ENCODE measurements at places on chromosomes 12 and 14.

DNA sequence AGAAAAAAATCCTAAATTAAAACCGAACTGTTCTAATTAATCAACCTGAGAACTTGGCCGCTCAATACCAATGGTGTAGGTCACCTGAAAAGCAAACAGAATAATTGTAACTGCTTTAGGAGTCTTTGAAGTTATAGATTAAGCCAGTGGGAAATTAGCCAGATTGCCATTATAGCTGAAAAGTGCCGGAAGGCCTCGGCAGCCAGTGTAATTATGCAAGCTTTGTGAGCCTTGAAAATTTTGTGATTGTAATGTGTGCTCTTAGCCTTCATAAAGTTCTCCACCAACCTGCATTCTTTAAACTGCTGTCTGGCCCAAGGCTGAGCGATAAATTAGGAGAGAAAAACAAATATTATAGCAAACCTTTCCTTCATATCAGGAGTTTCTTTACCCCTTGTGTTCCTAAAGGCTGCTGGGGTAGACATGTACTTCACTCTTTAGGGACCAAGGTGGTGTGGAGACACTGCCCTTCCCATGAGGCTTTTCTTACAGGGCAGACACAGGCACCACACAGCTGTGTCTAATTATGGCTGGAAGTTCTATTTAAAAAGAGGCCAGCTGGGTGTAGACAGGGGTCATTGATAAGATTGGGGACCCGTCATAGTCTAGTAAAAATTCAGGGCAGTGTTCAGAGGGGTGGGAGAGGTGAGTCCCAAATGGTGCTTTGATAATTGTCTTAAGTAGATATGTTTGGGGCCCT is 991.2 kb downstream of the FLRT2 start:
- DNase-seq, result no peak

DNA sequence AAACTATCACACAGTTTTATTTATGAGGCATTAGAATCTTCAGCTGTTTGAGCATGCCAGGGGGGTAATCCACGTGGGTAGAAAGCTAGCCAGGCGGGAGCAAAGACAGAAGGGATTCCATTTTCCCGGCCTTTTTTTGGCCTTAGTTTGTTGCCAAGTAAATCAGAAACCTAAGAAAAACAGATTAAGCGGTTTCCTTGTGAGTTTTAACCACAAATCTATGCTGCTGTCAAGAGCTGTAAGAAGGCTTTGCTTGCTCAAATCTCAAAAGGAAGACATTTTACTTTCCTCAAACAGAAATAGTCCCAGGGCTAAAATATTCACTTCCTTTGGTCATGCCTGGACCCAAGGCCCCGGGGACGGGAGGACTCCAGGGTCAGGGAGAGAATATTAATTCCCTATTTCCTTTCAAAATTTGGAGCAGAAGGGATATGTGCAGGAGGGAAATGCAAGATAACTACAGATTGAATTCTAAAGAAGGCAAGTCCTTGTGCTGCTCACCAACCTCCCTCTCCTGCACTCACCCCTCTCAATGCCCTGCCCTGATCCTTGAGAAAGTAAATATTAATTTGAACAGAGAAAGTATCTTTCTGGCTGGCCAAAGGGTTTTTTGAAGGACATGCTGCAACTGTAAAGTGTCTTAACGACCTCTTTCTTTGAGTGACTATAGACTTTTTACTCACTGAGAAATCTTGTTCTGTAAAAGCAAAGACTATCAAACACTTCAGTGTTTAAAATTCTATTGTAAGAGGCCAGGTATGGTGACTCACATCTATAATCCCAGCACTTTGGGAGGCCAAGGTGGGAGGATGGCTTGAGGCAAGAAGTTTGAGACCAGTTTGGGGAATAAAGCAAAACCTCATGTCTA is 75.7 kb downstream of the HSD17B6 start:
- DNase-seq, result no peak

DNA sequence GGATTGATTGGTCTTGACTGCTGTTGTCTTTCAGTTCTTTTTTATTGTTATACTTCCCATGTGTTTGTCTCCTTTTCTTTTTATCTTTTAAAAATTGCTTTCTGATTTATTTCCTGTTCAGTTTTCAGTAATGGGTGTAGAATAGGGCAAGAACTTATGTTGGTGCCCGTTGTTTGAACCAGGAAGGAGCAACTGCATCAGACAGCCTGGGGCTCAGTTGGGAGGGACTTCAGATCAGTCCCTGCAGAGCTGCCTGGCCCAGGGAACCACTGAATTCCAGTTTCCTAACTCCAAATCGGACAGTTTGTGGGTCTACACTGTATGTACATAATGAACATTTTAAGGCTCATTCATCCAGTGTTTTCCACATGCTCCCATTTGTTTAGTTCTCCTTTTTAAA is 64.9 kb downstream of the FBXO34 start:
- no peak for DNase-seq

DNA sequence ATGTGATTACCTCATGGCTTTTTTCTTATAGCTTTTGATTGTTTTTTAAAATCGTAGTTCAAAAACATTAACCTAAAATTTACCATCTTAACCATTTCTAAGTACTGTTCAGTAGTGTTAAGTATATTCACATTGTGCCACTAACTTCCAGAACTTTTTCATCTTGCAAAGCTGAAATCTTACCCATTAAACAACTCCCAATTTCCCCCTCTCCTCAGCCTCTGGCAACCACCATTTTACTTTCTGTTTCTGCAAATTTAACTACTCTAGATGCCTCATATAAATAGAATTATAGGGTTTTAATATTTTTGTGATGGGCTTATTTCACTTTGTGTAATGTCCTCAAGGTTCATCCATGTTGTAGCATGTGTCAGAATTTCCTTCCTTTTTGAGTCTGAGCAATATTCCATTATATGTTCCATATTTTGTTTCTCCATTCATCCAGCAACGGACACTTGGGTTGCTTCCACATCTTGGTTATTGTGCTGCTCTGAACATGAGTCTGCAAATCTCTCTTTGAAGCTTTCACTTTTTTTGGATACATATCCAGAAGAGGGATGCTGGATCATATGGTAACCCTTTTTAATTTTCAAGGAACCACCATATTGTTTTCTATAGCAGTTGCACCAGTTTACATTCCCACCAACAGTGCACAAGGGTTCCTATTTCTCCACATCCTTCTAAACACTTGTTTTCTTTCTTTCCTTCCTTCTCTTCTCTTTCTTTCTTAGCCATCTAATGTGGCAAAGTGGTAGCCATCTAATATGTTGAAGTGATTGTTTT is 5.0 kb downstream of the HIF1A start:
- no peak for DNase-seq

- DNase-seq, result no peak
These were observed 42.1 kb upstream of the LIN7A start for GRCh38 chr12:80979816-80980215.

DNA sequence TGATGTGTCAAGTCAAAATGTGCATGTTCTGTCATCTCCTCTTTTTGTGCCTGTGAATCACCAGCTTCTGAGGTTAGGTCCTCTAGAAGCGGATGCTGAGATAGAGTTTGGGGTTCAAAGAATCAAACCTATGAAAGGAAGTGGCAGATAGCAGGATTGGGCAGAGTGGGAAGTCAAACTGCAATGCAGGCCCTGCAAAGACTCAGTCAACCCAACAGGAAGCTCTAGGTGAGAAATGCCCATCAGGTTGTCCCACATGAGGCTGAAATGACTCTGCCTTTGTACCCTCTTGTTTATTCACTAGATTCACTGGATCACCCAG is 4.5 kb upstream of the MIA2 start:
- DNase-seq, result no peak

DNA sequence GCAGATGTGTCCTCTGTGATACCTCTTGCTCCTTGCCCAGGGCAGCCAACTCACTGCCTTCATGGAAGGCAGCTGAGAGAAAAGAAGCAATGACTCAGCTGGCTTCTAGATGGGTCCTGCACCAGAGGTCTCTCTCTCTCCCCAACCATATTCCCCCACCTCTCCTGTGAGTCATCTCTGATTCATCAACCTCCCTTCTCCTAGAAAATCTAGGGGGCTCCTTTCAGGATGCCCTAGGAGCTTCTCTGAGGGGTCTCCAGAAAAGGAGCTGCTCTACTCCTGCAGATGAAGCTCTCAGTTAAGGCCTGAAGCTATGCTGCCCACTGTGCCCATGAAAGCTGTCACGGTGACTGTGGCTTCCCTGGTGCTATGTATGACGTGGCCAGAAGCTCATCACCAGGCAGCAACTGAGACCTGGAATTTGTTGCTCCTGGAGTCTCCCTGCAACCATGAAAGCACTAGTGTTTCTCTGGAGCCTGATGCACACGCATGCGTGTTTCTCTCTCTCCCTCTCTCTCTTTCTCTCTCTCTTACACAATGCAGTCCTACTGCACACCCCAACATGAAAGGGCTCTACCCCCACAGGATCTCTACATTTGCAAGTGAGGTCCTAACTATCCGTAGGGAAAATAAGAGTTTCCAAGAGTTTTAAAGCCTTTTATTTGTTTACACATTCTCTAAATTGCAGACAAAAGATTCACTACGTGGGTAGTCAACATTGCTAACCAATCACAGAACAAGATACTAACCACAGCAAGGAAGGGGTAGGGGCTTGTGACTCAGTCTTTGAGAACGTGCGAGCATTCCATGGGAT is 285.3 kb downstream of the DPF3 start:
- DNase-seq, result no peak

DNA sequence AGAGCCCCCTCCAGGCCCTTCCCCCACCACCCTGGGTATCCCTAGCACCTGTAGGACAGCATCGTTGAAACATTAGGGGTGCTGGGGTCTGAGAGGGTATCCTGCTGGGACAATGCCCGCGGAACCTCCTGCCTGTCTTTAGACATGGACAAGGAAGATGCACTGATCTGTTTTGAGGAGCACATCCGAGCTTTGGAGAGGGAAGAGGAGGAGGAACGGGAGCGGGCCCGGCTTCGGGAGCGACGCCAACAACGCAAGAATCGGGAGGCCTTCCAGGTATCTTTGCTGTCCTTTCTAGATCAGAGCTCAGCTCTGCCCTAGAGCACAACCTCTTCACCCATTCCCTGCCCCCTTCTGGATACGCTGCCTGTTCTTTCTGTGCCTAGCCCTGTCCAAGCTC is 13.2 kb downstream of the PRPF40B start:
- no peak for DNase-seq

GRCh38 chr12:116638376-116638775 is 79.2 kb downstream of the MAP1LC3B2 start:
- DNase-seq, result no peak
